ENCODE measurements at places on chromosomes 2 and 18.

DNA sequence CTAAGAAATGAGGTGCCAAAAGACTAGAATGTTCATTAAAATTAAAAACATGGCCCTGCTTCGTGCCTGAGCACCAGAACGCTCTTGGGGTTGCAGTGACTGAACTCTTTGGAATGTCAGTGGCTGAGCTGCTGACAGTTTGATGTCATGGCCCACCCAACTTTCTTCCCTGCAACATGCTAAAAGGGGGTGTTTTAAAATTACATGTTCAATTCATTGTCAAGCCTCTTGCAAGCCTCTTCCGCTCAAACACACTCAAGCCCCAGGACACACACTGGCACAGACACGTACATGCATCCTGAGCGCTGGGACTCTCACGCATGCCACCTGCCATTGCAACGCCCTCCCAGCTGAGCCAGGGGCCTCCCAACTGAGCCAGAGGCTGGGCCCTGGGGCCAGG is 12.6 kb downstream of the RUFY4 start:
- no peak for DNase-seq

- DNase-seq, result no peak
These were observed 39.4 kb upstream of the WIPF1 start for GRCh38 chr2:174636987-174637386.

DNA sequence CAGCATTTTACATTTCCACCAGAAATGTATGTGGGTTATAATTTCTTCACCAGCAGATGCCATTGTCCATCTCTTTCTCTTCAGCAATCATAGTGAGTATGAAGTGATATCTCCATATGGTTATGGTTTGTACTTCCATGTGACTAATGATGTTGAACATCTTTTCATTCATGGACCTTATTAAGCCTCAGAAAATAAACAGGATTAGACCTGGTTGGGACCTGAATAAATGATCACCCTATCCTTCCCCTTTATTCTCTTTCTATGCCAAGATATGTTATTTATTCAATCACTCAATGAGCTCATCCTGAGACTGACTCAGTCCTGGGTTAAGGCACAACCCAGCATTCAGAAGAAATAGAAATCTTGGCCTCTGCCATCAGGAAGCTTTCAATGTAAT is 86.6 kb downstream of the ANTXR1 start:
- no peak for DNase-seq

DNA sequence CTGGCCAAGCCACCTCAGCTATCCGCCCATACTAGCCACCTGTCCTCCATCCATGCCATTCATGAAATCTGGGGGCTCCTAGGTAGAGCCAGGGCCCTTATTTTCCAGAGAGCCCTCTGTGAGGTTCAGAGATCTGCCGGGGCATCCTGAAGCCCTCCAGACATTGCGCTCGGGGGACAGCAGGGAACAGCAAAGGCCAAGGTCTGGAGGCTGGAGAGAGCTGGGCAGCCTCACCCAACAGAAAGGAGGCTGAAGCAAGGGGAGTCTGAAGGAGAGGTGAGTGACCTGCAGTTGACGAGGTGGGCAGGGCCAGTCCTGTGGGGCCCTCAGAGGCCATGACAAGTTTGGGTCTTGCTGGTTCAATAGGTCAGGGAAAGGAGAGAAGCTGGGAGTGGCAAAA is 8.6 kb upstream of the DES start:
- DNase-seq, result no peak
